ENCODE measurements at places on chromosomes 13 and 19.

DNA sequence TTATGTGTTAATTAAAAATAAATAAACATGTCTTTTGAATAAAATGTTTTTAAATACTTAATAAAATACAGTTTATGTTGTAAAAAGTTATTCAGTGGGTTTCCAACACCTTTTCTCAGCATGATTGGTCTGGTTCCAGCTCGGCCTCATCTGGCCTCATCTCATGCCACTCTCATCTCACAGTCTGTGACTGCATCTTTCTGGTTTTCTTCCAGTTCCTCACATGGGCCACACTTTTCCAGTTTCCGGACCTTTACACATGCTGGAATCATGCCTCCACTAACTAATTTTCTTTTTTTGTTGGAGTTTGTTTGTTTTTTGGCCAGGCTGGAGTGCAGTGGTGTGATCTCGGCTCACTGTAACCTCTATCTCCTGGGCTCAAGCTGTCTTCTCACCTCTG, 82.5 kb downstream of the RUBCNL start:
- no peak for DNase-seq

GRCh38 chr13:33283195-33283911, 2.2 kb downstream of the STARD13 start:
- DNase-seq, result no peak

- DNase-seq, result no peak
These were observed 18.5 kb downstream of the CYP2A6 start for GRCh38 chr19:40831502-40832430.

DNA sequence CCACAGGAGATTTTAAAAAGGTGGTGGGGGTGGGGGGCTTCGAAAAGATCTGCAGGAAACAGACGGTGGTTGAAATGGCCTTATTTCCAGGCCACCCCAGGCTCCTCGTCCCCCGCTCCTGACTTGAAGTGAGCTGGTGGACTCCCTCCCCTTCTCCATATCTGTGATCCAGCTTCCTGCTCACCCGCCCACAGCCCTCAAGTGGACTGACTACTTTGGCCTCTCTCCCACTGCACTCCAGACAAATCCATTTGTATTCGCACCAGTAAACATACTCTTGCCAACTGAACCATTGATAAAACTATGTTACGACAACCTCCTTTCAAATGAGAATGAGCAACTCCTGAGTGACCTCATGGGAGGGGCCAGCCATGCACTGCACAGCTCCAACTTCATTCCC, 259.5 kb downstream of the COL4A1 start:
- DNase-seq, result no peak

GRCh38 chr13:39020853-39021462, 16.9 kb downstream of the PROSER1 start:
- DNase-seq, result no peak

DNA sequence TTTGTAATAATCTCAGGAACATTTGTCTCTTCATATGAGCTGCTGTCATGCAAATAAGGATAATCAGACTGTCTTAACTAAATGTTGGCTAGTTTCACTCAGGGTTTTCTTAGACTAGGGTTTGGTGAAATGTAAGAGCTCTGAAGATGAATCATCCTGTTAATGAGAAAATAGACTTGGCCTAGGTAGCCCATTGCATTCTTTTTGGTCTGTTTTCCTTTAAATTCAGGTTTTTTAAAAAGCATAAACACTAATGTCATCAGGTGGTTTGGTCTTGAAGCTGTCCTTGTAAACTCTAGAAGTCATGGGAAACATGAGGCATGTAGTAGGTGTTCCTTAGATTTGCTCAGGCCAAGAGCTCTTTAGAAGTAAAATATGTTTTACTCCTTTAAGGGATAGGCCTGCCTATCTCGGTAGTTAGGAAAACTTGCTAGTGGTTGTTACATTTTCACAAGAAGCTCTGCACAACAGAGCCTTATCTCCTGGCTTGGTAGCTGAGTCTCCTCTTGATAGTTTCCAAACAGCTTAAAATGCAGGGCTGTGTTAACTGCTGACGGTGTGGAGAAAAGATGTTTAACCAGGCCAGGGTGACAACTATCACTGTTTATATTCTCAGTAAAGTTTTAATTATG, 62.0 kb upstream of the C1QTNF9B start:
- no peak for DNase-seq

DNA sequence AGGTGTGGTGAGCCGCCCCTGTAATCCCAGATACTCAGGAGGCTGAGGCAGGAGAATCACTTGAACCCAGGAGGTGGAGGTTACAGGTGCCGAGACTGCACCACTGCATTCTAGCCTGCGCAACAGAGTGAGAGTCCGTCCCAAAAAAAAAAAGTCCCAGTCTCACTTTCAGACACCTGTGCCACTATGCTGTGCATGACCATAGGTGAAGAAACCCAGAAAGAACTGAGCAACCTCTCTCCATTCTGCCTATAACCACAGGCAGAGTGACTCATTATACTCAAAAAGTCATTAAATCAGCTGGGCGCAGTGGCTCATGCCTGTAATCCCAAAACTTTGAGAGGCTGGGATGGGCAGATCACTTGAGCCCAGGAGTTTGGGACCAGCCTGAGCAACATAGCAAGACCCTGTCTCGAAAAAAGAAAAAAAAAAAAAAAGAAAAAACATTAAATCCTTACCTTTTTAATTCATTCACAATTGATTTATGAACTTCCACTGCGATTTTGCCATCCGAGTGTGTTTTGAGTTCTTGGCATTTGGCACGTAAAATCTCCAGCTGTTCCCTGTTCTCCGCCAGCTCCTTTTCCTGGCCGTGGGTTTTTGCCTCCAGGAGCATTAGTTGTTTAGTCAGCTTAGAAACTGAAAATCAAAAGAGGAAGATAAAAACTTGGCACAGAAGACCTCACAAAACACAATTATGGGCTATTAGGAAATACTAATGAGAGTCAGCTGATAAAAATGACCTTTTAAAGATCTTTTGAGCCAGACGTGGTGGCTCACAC, 45.5 kb upstream of the SLC7A9 start:
- no peak for DNase-seq

GRCh38 chr19:27935669-27936068, 1277.3 kb downstream of the UQCRFS1 start:
- DNase-seq, result no peak

DNA sequence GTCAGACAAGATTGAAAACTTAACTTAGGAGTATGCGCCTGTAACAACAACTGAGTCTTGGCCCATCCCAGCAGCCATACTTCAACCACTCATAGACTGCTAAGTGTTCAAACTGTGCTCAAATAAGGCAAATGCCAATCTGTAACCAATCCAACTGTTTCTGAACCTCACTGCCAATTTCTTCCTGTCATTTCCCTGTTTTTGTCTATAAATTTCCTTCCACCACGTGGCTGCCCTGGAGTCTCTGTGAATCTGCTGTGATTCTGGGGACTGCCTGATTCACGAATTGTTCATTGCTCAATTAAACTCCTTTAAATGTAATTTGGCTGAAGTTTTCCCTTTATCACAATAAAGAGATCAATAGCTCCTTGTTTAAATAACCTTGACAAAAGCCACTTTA, 50.8 kb upstream of the FREM2 start:
- DNase-seq, result no peak

- no peak for DNase-seq
These were observed 1054.4 kb upstream of the SPRY2 start for GRCh38 chr13:81395368-81395767.

DNA sequence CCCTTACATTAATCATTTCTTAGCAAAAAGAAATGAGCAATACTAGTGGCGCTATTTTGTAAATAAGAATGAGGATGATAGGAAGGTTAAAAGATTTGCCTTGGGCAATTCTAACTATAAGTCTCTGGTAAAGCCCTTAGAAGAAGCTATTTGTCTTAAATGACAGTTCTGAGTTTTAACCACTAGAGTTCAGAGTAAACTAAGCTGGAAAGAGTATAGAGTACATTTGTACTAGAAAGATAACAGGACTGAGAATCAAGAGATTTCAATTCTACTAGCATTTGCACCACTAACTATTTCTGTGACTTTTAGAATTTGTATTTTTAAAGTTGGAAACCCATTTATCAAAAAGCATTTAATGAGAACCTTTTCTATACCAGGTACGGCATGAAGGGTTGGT, 750.3 kb downstream of the OLFM4 start:
- no peak for DNase-seq

DNA sequence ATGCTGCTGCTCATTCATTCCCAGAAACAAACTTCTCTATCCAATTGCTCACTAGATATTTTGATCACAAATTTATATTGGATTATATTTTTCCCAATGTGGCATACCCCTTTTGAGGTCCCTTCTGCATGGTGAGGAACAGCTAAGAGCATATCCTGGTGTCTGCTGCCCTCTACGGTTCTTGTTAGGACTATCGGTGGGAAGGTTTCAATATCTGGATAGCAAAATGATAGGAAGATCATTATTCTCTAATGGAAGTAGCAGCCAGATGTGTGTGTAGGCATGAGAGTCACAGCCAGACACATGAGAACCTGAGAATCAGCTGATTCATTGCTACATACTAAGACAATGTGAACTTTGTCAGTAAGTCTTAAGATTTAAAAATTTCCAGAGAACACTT, 1422.4 kb upstream of the MIR17HG start:
- DNase-seq, result no peak

- no peak for DNase-seq
These were observed 4.1 kb downstream of the ENOX1 start for GRCh38 chr13:43782686-43783085.

DNA sequence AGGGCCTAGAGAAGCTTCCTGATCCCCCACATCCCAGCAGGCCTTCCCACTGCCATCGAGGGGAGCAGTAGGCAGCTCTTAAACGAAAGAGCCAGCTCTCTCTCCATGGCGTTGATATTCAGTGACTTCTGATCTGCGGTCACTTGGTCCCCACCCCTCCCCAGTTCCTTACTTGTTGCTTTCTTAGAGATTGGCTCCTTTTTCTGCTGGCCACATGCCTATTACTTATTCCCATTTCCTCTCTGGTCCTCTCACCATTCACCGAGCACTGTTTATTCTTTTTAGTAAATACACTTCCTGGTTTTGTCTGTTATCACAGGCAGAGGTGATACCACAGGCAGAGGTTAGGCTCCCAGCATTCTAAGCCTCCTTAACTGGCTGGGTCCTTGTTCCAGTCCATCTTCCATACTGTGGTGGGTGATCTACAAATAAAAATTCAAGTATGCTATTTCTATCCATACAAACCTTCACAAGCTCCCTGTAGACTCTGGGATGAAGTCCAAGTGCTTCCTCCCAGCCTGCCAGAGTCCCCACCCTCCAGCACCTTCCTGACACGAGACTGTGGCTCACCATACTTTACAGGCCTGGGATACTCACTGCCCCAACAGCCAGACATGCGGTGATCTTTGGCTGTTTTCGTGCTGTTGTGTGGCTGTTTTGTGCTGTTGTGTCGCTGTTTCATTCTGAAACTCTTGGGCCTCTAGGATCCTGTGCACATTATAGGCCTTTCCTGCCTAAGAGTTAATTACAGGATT, 315.9 kb downstream of the ATP8A2 start:
- no peak for DNase-seq

- DNase-seq, result no peak
These were observed 192.3 kb downstream of the TEX29 start for GRCh38 chr13:111512707-111513106.

GRCh38 chr19:33456076-33456844, 65.3 kb downstream of the PEPD start:
- DNase-seq, result no peak

- no peak for DNase-seq
These were observed 23.2 kb downstream of the SUGP1 start for GRCh38 chr19:19296953-19297689.

GRCh38 chr19:5075597-5075996, 106.7 kb downstream of the KDM4B start:
- DNase-seq, result no peak

DNA sequence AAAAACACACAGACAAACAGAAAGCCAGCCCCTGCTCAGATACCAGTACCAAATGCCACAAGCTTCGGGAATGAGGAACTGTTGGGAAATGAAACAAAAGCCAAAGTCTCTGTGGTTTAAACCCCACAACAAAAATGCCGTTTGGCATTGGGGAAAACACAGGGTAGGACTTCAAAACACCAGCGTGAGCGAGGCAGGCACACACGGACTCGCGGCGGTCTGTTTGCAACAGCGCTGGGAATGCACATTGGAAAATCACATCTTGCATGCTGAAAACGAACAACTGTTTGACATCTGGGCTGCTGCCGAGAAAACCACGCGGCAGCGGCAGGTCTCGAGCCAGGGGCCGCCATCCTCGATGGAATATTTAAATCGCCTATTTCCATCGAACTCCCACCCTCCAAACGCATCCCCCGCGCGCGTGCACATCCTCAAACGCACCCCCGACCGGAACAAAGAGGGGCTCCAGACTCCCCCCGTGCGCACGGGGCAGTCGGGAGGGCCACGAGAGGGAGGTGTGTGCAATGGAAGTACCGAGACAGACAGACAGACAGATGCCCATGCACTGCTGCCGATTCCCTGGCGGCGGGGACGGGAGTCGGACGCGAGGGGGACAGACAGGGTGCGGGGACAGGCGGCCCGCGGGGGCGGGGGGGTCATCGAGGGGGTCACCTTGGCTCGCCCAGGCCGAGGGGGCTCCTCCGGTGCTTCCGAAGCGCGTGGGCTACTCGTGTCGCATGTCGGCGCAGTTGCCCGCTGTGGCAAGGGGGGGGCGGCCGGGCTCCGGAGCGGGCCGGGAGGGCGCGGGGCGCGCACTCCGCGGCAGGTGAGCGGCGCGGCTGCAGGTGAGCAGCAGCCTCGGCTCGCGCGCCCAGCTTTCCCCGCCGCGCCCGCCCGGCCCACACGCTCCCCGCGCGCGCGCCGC, at the start of gene GPR12:
TSS of gene GPR12 (minus strand) at position 880 of the 925 bp plus-strand sequence. CDS start 959 bp downstream, outside the sequence.
- no peak for DNase-seq

DNA sequence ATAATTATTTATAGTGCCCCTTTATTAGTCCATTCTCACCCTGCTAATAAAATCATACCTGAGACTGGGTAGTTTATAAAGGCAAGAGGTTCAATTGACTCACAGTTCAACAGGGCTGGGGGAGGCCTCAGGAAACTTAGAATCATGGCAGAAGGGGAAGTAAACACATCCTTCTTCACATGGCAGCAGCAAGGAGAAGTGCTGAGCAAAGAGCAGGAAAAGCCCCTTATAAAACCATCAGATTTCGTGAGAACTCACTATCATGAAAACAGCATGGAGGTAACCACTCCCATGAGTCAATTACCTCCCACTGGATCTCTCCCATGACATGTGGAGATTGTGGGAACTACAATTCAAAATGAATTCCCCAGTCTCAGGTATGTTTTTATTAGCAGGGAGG, 89.9 kb upstream of the STARD13 start:
- DNase-seq, result no peak

DNA sequence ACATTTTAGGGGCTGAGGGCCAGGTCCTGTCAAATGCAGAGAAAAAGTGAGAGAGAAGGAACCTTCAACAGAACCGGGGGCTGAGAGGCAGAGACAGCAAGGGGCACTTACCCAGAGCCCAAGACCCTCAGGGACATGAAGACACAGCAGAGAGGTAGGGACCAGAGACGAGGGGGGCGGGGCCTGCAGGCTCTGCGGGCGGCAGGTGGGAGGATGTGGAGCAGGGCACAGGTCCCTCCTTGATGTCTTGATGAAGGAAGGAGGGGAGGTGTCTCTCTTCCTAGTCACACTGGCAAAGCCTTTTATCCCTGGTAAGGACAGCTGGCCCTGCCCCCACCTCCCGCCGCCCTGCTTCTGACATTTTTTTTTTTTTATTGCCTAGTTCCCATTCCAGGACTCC, at the start of gene KLK14:
TSS of gene KLK14 (minus strand) at position 277 of the 400 bp plus-strand sequence. CDS start at position 4, 273 bp downstream.
- no peak for DNase-seq

Measured in CD4-positive, alpha-beta T cell treated with Interleukin-1 beta for 1 hour (primary cell).